Activated naive CD8-positive, alpha-beta T cell treated with anti-CD3 and anti-CD28 coated beads, Interleukin-2, amount 10 ng/mL, durations not matched to agents 7 days and 5 days (primary cell): ENCODE measurements at places on chromosomes 7 and 10. TPM values are rescaled to one million over a fixed set of nuclear protein-coding genes. Genes with fewer than 3 reads are reported as not detected.
A peak's percentile ranks its signal among the peaks of the same experiment; 100 is the strongest.

- no peak overlapping the region for H3K4me3 ChIP-seq
- DNase-seq, result no peak
- no peaks in the 10 kb centered on the region for H3K4me1 ChIP-seq
- no peak overlapping the region for H3K27ac ChIP-seq
- no peaks in the 10 kb centered on the region for H3K36me3 ChIP-seq
Measured at GRCh38 chr10:76583711-76584161, 1053.9 kb downstream of the KCNMA1 start.

GRCh38 chr7:5296611-5297226, 14.0 kb downstream of the SLC29A4 start:
- DNase-seq, result peak; percentile 78
- peak overlapping the region; percentile 59 for H3K27ac ChIP-seq
- H3K4me1 ChIP-seq, result peaks cover 13% of the 10 kb centered on the region
- H3K36me3 ChIP-seq, result no peaks in the 10 kb centered on the region
- peaks cover 12% of the 10 kb centered on the region for H3K27me3 ChIP-seq

GRCh38 chr10:111298031-111298430, 221.2 kb downstream of the ADRA2A start:
- H3K4me1 ChIP-seq, result no peaks in the 10 kb centered on the region
- H3K27me3 ChIP-seq, result peaks cover 12% of the 10 kb centered on the region
- no peak overlapping the region for H3K27ac ChIP-seq
- H3K36me3 ChIP-seq, result no peaks in the 10 kb centered on the region

DNA sequence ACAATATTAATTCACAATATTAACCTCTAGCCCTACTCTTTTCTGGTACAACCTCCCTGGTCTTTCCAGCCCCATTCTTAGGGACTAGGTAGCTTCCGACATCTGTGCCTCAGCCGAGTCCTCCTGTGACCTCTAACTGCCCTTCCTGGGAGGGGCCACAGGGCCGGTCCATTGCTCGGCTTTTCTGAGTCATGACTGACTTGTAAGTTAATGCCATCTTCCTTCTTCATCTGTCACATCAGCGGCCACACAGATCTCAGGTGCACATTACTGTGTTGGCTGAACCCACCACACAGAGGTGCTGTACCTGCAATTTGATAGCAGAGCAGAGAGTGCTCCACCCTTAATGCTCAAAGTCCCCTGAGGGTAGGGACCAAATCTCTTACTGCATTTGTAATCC, 4.1 kb upstream of the CPA4 start:
- H3K27me3 ChIP-seq, result peaks cover 2% of the 10 kb centered on the region
- no peak overlapping the region for H3K27ac ChIP-seq
- no peaks in the 10 kb centered on the region for H3K4me1 ChIP-seq
- H3K36me3 ChIP-seq, result no peaks in the 10 kb centered on the region
- DNase-seq, result no peak

DNA sequence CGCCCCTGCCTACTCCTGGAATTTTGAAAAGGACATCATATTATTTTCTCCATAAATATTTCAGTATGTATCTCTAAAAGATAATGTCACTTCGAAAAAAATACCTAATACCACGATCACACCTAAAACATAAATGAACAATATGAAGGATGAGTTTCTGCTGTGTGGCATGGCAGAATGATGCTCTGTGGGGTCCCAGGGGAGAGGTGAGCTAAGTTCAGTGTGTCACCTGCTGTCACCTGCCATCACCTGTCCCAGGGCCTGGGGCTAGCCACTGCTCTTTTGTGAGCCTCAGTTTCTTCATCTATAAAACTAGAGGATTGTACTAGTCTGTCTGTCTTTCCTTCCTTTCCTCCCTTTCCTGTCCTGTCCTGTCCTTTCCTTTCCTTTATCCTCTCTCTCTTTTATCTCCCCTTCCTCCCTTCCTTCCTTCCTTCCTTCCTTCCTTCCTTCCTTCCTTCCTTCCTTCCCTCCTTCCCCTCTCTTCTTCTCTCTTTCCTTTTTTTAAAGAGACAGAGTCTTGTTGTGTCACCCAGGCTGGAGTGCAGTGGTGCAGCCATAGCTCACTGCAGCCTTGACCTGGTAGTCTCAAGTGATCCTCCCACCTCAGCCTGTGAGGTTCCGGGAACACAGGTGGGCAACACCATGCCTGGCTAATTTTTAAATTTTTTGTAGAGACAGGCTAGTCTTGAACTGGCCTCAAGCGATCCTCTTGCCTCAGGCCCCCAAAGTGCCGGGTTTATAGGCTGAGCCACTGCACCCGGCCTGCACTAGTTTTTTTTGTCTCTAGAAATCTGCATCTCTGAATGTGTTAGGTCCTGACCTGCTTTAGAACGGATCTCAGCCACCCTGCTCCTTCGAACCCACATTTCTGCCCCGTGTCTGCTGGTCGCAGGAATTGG, 43.1 kb downstream of the CUX1 start:
- H3K36me3 ChIP-seq, result peaks cover 1% of the 10 kb centered on the region
- no peak overlapping the region for H3K4me3 ChIP-seq
- H3K4me1 ChIP-seq, result peaks cover 27% of the 10 kb centered on the region
- H3K27ac ChIP-seq, result no peak overlapping the region

The MLXIPL gene
- total RNA-seq, result not detected

The ADRB1 gene
- 0.91 TPM for total RNA-seq

DNA sequence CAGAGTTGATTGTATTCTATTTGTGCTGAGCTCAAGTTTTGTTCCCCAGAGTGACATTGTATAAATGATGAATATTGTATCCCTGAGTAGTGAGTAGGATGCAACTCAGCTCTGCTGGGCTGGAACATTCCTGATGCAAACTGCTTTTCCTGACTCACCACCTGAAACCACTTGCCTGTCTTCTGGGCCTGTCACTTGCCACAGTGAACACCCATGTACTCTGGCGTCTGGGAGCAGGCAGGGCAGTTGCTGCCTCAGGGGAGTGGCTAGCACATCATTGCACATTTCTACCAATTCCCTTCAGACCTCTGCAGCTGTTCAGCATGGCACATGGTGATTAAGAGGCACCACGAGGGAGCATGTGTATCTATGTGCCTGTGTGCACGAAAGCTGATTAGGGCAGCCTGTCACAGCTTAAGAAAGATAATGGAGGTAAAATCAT, 157.3 kb downstream of the SND1 start:
- no peak for DNase-seq
- H3K27me3 ChIP-seq, result no peaks in the 10 kb centered on the region
- H3K4me1 ChIP-seq, result peaks cover 4% of the 10 kb centered on the region
- H3K27ac ChIP-seq, result no peak overlapping the region
- H3K36me3 ChIP-seq, result peaks cover 21% of the 10 kb centered on the region

DNA sequence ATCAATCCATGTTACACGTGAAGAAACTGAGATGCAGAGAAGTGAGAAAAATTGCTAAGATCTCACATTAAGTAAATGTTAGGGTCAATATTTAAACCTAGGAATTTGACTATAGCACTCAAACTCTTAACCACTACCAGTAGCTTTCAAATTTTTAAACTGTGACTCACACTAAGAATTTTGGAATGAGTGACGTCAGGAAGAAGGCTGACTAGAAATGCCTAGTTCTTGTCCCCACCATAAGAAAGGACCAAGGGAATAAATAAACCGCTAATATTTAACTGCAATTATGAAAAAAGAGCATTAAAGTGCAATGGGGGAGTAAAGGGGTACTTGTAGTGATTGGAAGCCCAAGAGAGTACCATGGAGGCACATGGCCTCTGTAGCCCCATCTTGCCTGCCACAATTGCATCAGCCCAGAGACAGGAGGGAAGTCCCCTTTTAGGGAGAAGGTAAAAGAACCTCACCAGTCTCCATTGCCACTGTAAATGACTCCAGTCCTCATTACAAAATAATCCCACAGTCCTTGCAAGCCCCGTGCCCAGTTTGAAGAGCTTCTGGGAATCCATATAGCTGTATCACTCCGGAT, 3.5 kb upstream of the AKR1B1 start:
- H3K4me3 ChIP-seq, result no peak overlapping the region
- H3K36me3 ChIP-seq, result peaks cover 7% of the 10 kb centered on the region
- peaks cover 18% of the 10 kb centered on the region for H3K4me1 ChIP-seq
- peaks cover 2% of the 10 kb centered on the region for H3K27me3 ChIP-seq
- DNase-seq, result no peak

- DNase-seq, result no peak
- no peaks in the 10 kb centered on the region for H3K36me3 ChIP-seq
- H3K4me1 ChIP-seq, result no peaks in the 10 kb centered on the region
- no peak overlapping the region for H3K4me3 ChIP-seq
- H3K27ac ChIP-seq, result no peak overlapping the region
- no peaks in the 10 kb centered on the region for H3K27me3 ChIP-seq
Measured at GRCh38 chr7:108181073-108181985, 51.2 kb upstream of the LAMB4 start.

GRCh38 chr10:86960003-86960862, 1.8 kb downstream of the SNCG start:
- no peaks in the 10 kb centered on the region for H3K4me1 ChIP-seq
- DNase-seq, result no peak
- no peak overlapping the region for H3K27ac ChIP-seq
- no peak overlapping the region for H3K4me3 ChIP-seq
- H3K27me3 ChIP-seq, result no peaks in the 10 kb centered on the region

GRCh38 chr7:77904252-77904651, 105.7 kb downstream of the PHTF2 start:
- peaks cover 10% of the 10 kb centered on the region for H3K36me3 ChIP-seq
- no peak overlapping the region for H3K27ac ChIP-seq
- no peak for DNase-seq
- H3K4me1 ChIP-seq, result peaks cover 10% of the 10 kb centered on the region

The PON1 gene
- total RNA-seq, result not detected

GRCh38 chr10:52571018-52571417, 201.6 kb downstream of the MBL2 start:
- no peaks in the 10 kb centered on the region for H3K36me3 ChIP-seq
- no peaks in the 10 kb centered on the region for H3K4me1 ChIP-seq
- DNase-seq, result no peak
- no peak overlapping the region for H3K4me3 ChIP-seq
- H3K27ac ChIP-seq, result no peak overlapping the region

The NUDT1 gene
- total RNA-seq, result 92.2 TPM

The IKZF1 gene
- 383 TPM for total RNA-seq

The SEMA3E gene
- not detected for total RNA-seq

The OIT3 gene
- not detected for total RNA-seq

- no peaks in the 10 kb centered on the region for H3K36me3 ChIP-seq
- H3K27me3 ChIP-seq, result peaks cover 7% of the 10 kb centered on the region
- DNase-seq, result no peak
- no peak overlapping the region for H3K27ac ChIP-seq
- H3K4me1 ChIP-seq, result peaks cover 5% of the 10 kb centered on the region
Measured at GRCh38 chr10:34205452-34205851, 609.6 kb downstream of the PARD3 start.

- H3K4me1 ChIP-seq, result no peaks in the 10 kb centered on the region
- no peaks in the 10 kb centered on the region for H3K27me3 ChIP-seq
- no peak overlapping the region for H3K27ac ChIP-seq
- no peak for DNase-seq
Measured at GRCh38 chr10:24039315-24039714, 169.6 kb upstream of the KIAA1217 start.

The ABCB4 gene
- total RNA-seq, result 0.54 TPM

The CLEC5A gene
- total RNA-seq, result 0.60 TPM

GRCh38 chr7:11485636-11486035, 346.4 kb downstream of the THSD7A start:
- no peak for DNase-seq
- no peak overlapping the region for H3K4me3 ChIP-seq
- H3K36me3 ChIP-seq, result no peaks in the 10 kb centered on the region

DNA sequence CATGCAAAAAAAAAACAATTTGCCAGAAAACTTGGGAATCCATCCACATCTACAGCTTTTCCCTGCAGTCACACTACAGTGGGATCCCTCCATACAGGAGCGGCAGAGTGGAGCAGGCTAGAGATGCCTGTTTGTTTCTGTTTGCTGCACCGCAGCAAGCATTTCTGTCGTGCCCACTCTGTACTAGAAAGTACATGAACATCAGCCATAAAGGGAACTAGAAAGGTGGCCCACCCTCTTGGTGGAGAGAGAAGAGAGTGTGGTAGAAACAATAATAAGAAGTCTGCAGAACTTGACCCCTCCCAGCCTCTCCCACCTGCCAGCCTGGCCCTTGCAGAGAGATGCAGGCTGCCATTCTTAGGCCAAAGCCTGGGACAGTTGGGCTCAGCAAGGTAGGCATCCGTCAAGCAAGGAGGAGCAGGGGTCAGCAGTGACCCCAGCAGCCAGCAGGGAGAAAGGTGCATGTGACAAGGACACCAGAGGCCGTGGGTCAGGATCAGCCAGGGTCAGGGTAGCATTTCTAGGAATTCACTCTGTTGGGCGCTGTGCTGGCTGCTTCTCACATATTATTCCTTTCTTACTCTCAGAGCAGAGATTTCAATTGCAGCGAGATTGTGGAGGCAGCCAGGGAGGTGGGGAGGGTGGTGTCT, 171.8 kb downstream of the EGFR start:
- H3K27me3 ChIP-seq, result peaks cover 4% of the 10 kb centered on the region
- H3K4me3 ChIP-seq, result no peak overlapping the region
- H3K27ac ChIP-seq, result no peak overlapping the region
- no peaks in the 10 kb centered on the region for H3K36me3 ChIP-seq

The ELOVL3 gene
- 0.22 TPM for total RNA-seq

GRCh38 chr7:36312064-36312914, 77.4 kb upstream of the ANLN start:
- DNase-seq, result no peak
- no peaks in the 10 kb centered on the region for H3K27me3 ChIP-seq
- no peak overlapping the region for H3K27ac ChIP-seq
- peaks cover 3% of the 10 kb centered on the region for H3K4me1 ChIP-seq

DNA sequence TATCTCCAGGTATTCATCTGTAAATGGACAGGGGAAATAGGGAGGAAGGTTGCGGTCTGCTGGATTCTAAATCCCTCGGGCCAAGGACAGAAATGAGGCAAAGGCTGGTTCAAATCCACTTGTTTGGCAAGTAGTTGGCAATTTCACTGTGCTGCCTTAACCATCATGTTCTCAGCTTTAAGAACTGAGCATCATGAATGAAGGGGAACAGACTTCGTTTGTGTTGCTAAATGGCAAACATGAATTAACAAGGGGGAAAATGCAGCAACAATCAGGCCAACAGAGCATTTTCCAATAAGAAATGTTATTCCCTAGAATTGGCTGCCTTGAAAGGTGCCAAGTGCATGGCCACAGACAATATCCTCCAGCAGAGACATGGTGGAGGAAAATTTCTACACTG, 36.9 kb downstream of the PARD3 start:
- peaks cover 7% of the 10 kb centered on the region for H3K4me1 ChIP-seq
- DNase-seq, result no peak

DNA sequence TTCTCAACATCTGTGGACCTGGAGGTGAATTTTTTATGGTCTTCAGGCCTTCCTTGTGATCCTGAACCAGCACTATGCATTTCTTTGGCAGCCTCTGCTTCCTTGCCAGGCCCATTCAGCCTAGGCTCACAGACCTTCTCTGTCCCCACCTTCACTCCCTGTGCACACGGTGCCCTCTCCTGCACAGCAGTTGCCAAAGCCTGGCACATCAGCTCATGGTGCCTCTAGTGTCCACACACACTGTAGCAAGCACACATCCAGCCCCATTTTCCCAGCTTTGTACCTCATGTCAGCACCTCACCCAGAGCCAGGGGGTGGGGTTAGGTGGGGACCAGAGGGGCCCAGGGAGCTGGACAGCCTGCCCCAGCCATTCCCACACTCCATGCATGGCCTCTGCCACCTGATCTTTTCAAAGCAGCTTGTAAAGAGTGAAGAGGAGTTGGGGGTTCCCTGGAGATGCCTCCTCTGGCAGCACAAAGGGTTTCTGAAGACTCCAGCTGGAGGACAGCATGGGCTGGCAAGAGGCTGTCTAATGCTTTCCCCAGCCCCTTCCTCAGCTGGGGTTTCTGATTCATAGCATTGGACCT, 57.9 kb upstream of the TMEM72 start:
- H3K36me3 ChIP-seq, result no peaks in the 10 kb centered on the region
- H3K4me3 ChIP-seq, result no peak overlapping the region
- H3K27ac ChIP-seq, result no peak overlapping the region
- H3K4me1 ChIP-seq, result no peaks in the 10 kb centered on the region
